Stimulated activated CD4-positive, alpha-beta T cell treated with anti-CD3 and anti-CD28 coated beads, Interleukin-12 subunit alpha, Interleukin-12 subunit beta, amount 100 ng/mL, for 24 hours (primary cell): ENCODE measurements at places on chromosomes 6 and 20.

DNA sequence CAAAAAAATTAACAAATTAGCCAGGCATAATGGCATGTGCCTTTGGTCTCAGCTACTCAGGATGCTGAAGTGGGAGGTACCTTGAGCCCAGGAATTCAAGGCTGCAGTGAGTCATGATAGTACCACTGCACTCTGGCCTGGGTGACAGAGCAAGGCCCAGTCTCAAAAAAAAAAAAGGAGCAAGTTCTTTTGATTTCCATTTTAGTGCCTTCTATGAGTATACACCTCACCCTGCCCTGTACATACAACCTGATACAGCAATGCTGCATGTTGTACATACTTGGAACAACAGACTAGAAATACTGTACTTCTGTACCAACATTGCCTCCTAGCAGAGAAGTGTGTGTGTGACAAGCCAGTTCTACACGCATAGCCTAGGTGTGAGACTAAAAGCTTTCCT lies 97.3 kb upstream of the CARMIL1 start:
- DNase-seq = no peak

- DNase-seq = no peak
Observed at GRCh38 chr6:70375166-70375565, 38.1 kb upstream of the FAM135A start.

GRCh38 chr20:58625585-58625984 lies 25.5 kb upstream of the STX16 start:
- no peak for DNase-seq

- no peak for DNase-seq
Observed at GRCh38 chr6:31666337-31666965, 571 bp downstream of the CSNK2B start.

DNA sequence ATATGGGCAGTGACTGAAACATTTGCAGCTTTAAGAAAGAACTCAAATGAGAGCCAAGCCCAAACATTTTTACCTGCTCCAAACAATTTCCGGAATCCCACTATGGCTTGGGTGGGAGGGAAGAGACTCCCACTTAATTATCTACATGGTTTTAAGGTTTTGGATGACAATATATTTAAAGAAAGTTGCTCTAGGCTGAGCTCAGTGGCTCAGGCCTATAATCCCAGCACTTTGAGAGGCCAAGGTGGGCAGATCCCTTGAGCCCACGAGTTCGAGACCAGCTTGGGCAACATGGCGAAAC lies 9.5 kb upstream of the AKAP12 start:
- no peak for DNase-seq

- DNase-seq = no peak
Observed at GRCh38 chr20:16749573-16749972, 1.4 kb downstream of the OTOR start.

GRCh38 chr6:89482126-89482525 lies 49.2 kb downstream of the ANKRD6 start:
- DNase-seq = no peak

DNA sequence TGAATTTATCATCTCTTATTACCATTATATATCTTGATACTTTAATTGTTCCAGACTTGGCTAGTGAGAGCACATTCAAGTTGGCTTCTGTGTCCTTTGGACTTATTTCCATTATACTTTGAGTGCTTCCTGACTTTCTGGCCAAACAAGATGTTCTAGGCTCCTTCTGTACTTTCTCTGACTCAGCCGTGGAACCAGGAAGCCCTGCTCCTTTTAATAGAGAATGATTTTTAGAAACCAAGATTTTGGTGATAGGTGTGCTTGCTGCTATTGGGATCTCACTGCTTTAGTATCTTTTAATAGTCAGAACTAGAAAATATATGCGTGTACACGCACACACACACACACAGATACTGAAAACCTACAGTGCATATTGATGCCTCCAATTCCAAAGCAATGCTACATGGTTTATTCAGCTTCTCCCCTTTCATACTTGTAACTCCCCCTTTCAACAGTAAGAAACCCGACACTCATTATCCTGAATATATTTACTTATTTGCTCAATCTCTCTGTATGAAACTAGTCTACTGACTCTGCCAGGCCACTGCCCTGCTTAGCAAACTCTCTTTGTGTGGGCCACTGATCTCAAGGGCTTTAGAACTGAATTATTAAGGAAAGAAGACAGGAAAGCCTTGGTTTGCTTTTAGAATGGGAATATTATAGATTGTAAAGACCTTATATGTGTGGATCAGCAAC lies 42.7 kb upstream of the EZR start:
- no peak for DNase-seq

DNA sequence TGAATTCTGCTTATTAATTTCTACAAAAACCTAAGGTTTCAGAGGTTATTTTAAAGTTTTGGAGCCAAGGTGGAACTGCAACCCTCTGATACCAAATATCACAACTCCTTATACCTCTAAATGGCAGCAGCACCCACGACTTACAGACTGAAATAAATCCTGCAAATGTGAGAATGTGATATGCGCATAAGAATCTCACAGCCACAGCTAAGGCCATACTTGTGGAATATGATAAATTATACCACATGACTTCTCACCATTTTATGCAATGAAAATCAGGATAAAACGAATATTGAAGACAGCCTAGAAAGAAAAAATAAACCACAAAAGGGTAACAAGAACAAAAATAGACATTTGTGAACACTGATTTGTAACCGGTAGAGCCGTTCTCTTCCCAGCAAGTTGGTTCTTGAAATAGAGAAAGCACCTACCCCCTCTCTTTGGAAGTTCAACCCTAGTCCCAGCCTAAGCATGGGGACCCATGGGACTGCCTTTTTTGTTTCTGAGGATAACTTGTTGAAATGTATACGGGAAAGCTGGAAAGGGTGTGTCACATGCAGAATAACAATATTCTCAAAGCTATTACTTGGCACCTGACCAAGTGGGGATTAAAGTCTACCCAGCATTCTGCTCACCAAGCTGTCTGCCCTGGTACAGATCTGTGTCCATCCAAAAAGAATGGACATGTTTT lies 47.1 kb upstream of the MCM9 start:
- no peak for DNase-seq

- DNase-seq = no peak
Observed at GRCh38 chr20:15630360-15630759, 942.9 kb downstream of the KIF16B start.

DNA sequence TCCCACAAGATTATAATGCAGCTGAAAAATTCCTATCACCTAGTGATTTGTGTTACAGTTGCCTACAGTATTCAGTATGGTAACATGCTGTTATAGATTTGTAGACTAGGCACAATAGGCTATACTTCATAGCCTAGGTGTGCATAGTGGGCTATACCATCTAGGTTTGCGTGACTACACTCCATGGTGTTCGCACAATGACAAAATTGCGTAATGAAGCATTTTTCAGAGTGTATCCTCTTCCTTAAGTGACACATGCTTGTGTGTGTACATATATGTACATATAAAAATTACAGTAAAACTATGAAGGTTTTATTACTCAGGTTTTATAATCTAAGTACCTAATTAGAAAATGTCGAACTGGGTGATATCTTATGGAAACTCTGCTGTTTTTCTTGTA lies 133.0 kb downstream of the FARS2 start:
- no peak for DNase-seq

DNA sequence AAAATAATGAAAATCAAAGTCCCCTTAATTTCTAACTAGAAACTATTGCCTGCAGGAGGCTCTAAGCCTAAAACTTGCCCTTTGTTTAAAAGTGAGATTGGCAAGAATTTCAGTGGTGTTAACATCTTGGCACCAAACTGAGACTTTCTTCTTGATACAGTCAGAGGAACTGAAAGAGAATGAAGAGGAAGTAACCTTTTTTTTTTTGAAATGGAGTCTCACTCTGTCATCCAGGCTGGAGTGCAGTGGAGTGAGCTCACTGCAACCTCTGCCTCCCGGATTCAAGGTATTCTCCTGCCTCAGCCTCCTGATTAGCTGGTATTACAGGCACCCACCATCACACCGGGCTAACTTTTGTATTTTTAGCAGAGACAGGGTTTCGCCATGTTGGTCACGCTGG lies 3.6 kb downstream of the DOP1A start:
- DNase-seq = no peak

GRCh38 chr6:14276667-14277404 lies 159.3 kb downstream of the CD83 start:
- DNase-seq = no peak

DNA sequence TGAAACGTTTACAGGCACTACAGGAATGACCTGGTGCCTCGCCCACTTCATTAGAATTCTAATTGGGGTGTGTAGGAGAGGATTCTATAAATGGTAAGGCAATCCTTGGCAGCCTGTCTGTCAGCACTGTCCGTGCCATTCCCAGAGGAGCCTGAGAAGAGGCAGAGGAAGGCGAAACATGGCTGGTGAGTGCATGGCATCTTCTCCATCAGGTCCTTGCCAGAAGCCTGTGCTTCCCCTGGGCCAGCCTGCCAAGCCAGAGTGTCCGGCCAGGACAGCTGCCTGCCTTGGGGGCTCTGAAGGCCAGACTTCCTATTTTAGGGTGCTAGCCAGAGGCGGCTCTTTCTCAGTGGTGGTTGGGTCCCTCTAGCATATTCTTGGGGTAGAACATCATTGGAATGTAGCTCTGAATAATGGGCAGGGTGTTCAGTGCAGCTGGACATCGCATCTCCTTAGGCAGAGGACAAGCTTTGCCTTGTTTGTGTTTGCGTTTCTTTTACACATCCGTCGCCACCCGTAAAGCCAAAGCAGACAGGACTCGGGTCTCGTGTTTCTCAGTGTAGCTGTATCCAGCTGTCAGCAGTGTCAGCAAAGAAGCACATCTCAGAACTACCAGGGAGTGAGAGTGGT lies at the start of gene TGM3:
TGM3 (plus strand) TSS at position 116 of the 630 bp plus-strand sequence; CDS start at position 179, 63 bp downstream.
- no peak for DNase-seq

DNA sequence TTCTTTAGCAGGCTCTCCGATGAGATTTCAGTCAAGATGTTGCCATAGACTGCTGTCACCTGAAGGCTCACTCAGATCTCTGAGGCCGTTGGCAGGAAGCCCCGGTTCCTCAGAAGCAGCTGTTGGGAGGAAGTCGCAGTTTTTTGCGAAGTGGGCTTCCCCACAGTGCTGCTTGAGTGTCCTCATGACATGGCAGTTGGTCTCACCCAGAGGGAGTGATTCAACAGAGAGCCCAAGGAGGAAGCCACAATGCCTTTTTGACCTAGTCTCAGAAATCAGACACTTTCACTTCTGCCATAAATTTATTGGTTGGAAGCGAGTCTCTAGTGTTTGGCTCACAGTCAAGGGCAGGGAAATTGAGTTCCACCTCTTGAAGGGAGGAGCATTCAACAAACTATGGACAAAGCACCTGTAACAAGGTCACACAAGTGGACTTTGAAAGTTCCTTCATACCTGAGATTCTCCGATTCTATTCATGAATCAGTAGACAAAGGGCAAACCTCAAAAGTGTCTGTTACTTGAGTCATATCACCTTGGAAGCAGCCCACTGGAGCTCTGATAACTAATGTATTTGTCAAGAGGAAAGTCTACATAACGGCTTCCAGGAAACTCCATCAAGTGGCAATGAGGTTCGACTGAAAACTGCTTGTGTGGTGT lies 208.3 kb downstream of the TASP1 start:
- no peak for DNase-seq

- DNase-seq = no peak
Observed at GRCh38 chr6:111183702-111184517, 96.6 kb downstream of the SLC16A10 start.

- no peak for DNase-seq
Observed at GRCh38 chr6:97399208-97399607, 116.2 kb upstream of the MMS22L start.

GRCh38 chr6:150115769-150116168 lies 27.1 kb upstream of the PPP1R14C start:
- no peak for DNase-seq

DNA sequence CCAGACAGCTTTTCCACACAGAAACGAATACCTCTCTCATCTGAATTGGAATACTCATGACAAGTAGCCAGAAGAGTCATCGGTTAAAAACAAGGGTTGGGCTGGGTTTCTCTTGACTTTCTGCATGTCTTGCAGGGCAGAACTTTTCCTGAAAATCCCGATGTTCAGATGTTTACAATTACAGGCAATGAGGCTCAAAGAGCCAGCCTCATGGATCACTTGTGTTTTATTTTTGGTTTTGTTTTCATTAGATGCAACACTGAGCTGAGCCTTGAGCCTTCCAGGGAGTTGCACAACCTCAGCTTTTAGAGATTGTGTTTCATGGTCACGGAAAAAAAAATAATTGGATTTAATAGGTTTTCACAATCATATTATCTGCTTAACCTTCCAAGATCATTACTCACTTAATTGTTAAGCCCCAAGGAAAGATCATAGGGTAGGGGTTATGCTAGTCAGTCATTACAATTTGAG lies 288.1 kb upstream of the PRDM1 start:
- DNase-seq = no peak

DNA sequence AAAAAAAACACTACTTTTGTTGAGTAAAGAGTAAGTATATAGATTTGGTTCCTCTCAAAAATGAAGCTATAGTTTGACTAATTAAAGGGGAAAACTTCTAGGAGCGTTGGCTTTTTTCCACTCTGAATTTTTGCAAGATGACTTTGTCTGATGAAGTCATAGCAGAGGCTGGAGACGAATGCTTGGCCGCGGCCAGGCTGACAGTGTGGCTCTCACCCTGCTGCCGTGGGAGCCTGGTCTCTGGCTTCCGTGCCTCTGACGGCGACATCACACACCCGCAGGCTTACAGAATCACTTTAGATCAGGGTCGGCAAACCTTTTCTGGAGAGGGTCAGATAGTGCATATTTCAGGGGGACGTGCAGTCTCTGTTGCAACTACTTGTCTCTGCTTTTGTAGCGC lies 145.0 kb downstream of the PHACTR3 start:
- DNase-seq = no peak

DNA sequence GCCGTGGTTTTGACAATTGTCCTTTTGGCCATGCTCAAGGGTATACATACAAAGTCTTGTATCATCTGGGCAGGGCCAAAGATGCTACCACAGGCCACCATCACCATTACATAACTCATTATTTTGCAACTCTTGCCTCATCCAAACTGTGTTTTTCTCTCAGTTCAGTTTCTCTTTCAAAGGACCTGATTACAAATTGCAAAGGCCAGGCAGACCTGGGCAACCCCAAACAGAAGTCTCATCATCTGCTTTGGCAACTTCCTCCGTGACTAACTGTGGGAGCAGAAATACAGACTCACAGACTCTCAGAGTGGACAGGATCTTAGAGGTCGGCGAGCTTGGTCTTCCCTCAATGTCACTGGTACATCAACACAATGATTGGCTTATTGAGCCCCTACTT lies 117.8 kb upstream of the NEDD9 start:
- DNase-seq = no peak

GRCh38 chr6:157230910-157231309 lies 92.4 kb downstream of the TMEM242 start:
- no peak for DNase-seq
